CD4-positive, alpha-beta T cell treated with Interleukin-2 at 100 ng/mL for 4 hours (primary cell): ENCODE measurements at places on chromosomes 1 and 21.

DNA sequence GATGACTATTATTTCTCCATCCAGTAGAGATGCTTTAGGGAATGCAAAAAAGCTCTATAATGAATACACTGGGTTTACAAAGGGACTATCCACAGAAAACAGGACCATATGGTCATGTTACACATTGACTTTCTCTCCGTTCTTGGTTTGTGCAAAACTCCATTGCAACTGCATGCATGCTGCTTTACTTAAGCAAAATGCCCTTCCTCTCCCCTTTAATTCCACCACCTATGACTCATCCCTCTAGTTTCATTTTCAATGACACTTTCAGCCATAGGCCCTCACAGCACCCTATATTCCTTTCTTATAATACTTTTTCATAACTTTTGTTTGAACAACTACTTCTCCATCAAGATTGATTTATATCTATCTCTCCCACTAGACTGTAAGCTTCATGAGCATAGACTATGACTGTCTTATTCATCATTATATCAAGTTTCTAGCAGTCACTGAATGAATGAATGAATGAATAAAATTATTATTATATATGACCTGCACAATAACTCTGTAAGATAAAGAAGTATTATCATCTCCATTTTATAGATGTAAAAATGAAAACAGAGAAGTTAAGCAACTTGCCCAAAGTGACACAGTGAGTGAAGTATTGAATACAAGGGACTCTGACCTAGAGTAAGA, 248.9 kb downstream of the PLPP3 start:
- DNase-seq, result no peak

DNA sequence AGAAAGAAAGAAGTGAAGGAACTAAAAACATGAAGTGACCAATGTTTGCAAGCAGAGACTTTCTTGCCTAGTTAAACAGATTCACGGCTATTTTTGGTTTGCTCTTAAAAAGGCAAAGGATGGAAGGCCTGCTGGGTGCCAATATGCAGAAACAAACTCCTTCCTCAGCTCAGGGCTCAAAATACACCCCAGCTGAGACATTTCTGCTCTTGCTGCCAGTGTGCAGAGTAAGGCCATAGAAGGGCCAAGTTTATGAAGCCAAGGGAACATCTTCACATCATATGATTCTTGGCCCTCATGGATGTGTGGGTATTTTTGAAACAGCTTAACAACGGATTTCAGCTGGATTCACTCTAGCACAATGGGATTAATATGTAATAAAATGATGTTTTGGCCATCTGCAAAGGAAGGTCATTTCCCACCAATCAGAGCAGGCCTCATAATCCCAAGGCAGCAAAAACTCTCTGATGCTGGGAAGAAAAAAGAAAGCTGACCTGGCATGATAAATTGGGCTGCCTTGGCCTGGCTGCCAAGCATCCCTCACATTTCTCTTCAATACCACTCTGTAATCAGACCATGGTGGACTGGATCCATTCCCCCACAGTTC, 70.7 kb downstream of the CAPZB start:
- no peak for DNase-seq

DNA sequence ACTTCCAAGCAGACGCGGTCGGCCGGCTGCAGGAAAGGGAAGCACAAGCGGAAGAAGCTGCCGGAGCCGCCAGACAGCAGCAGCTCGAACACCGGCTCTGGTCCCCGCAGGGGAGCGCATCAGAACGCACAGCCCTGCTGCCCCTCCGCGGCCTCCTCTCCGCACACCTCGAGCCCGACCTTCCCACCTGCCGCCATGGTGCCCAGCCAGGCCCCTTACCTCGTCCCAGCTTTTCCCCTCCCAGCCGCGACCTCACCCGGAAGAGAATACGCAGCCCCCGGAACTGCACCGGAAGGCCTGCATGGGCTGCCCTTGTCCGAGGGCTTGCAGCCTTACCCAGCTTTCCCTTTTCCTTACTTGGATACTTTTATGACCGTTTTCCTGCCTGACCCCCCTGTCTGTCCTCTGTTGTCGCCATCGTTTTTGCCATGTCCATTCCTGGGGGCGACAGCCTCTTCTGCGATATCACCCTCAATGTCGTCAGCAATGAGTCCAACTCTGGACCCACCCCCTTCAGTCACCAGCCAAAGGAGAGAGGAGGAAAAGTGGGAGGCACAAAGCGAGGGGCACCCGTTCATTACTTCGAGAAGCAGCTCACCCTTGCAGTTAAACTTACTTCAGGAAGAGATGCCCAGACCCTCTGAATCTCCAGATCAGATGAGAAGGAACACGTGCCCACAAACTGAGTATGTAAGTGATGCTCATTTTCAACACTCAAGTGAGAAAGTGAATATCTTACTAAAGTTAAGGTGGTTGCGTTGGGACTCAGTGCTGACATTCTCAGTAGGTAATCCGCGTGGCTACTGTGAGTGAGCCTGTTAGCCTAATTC, 25.5 kb downstream of the UTS2 start:
- no peak for DNase-seq

DNA sequence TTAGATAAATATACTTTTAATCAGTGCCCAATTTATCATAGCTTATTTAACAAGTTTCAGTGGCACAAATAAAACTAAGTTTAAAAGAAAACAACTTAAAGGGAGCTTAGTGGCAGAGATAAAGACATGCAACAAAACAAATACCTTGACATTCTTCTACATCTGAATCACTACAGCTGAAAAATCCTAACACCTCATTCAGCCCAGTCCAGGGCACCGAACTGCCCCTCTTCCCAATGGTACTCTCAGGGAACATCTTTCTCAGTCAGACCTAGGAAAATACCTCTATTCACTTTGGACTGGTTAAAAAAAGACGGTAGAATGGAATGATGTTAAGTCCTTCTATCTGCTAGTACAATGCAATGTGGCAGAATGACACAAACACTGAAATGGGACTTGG, 8.3 kb downstream of the OTUD7B start:
- DNase-seq, result no peak

GRCh38 chr1:22539510-22540118, 23.7 kb upstream of the EPHA8 start:
- no peak for DNase-seq

- no peak for DNase-seq
Observed at GRCh38 chr1:111290104-111290503, 547 bp upstream of the CHIA start.

DNA sequence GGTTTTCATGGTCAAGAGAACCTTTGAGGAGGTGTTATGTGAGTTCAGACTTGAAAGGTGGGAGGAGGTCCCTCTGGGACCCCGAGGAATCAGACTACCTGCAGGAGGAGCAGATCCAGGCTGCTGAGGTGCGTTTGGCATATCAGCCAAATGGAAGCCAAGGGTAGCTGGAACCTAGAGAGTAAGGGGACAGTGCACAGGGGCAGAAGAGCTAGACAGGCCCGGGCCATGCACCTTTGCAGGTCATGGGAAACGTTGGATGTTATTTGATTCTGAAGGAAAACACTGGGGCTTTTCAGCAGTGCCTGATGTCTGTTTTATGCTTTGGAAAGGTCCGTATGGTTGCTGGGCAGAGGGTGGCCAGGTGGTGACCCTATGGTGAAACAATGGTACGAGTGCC, 169.2 kb downstream of the PGBD5 start:
- no peak for DNase-seq

GRCh38 chr1:70667494-70668170, 256.6 kb downstream of the CTH start:
- DNase-seq, result no peak

- DNase-seq, result no peak
Observed at GRCh38 chr1:234321231-234321630, 52.0 kb upstream of the COA6 start.

DNA sequence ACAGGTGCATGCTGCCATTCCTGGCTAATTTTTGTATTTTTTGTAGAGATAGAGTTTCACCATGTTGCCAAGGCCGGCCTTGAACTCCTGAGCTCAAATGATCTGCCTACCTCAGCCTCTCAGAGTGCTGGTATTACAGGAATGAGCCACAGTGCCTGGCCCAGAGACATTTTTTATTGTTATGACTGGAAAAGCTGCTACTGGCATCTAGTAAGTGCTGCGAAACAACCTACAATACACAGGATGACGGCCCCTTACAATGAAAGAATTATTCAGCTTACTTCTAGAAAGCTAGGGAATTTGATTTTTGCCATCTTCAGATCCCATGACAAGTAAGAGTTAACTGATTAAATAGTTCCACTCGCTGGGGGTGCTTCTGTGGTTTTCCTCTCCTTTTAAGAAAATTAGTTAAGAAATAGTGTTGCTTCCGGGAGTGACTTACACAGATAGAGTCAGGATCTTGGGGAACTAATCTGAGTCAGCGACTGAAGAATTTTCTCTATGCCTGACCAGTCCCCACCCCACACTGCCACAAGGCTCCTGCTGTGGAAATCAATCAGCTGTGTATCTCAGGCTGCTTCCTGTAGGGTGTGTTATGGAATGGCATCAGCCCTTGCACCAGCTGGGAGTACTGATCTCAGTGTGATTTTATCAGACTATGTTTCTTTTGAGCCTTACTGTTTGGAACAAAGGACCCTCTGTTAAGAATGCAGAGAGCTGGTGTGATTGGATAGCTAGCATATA, 93.0 kb upstream of the BMP8A start:
- peak; percentile 47 for DNase-seq

DNA sequence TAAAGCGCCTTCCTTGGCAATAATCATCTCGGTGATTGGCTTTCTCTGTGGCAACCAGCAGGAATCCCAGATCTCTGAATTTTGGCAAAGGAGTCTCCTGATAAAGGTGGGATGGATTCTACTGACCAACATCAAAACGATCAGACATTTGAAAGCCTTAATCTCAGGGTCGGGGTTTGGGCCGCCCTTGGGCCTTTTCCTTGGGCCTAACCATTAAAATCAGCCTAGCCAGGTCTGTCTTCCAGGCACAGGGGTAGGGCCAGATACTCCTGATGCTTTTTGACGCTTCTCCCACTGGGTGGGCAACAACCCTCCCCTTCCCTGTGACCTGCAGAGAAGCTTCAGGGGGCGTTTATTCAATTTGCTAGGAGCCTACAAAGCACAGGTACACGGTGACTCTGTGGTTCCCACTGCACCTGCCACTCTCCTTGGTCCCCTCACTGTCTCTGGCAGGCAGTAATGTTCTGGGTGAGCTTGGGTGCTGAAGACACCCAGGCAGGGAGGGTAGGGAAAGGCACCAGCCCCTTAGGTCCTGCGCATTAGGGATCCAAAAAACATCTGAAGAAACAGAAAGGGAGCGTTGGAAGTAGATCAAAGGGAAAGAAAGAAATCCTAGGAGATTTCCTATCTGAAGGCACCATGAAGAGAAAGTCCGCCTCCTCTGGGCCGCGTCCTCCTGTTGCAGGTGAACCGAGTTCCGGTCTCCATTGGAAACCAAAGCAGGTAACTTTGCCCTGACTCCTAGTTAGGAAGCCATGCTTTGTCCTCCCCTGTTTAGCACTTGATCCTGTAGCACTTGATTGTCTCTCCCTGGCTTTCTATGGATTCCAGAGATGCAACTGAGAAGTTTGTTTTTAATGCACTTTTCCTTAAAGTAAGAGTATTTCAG, 12.3 kb downstream of the RNU1-2 start:
- no peak for DNase-seq

DNA sequence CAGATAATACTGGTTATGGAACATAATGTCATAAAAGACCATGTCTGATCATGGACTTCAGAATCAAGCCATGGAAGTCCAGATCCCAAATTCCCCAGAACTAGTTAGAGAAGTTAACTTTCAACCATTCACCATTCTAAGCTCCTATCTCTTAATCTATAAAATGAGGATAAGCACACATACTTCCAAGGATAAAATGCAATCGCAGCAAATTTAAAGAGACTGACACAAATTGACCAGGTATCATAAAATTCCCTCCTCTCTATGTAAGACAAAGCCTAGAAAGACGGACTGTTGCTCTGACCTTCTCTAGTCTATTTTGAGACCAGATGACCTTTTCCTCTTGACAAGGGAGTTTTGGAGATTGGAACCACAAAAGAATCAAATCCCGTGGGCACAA, 426.7 kb downstream of the PLPP3 start:
- DNase-seq, result no peak

DNA sequence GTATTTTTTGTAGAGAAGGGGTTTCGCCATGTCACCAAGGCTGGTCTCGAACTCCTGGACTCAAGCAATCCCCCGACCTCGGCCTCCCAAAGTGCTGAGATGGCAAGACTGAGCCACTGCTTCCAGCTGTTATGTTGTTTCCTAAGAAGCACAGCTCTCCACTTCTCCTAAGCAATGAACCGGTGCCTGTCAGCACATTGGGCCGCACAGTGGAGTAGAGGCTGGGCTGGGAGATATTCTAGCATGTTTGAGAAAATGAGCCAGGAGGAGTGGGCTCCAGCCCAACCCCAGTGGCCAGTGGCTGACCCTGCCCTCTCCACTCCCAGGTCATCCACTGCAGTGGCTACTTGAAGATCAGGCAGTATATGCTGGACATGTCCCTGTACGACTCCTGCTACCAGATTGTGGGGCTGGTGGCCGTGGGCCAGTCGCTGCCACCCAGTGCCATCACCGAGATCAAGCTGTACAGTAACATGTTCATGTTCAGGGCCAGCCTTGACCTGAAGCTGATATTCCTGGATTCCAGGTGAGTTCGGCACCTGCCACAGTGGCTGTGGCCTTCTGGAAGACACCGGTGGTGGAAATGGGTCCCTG, 27.0 kb downstream of the SIM2 start:
- DNase-seq, result no peak

- DNase-seq, result no peak
Observed at GRCh38 chr1:112698366-112699310, 8.3 kb downstream of the RHOC start.

DNA sequence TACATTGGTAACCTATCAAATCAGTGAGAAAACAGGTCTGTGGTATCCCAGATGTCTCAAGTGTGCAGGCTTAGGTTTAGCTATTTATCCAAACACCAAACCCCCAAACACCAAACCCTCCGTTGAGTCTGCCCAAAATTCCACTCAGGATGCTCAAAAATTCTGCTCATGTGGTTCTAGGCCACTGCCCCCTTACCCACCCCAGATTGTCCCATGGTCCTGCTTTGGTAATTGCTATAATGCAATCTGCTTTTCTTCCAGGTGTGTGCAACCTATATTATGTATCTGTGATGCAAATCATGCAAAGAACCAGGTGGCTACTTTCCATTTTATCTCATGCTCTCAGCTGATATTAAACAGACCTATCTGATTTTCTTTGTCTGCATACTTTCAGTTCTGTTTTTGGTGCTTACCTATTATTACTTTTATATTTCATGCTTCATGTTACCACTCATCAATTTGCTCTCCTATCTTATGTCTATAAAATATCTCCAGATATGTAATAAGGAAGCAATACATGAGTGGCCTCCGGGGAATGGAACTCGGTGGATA, 123.7 kb downstream of the TOMM20 start:
- DNase-seq, result no peak

GRCh38 chr1:14522077-14522925, 76.2 kb upstream of the KAZN start:
- DNase-seq, result no peak

- DNase-seq, result no peak
Observed at GRCh38 chr21:15247613-15248012, 182.8 kb upstream of the NRIP1 start.

DNA sequence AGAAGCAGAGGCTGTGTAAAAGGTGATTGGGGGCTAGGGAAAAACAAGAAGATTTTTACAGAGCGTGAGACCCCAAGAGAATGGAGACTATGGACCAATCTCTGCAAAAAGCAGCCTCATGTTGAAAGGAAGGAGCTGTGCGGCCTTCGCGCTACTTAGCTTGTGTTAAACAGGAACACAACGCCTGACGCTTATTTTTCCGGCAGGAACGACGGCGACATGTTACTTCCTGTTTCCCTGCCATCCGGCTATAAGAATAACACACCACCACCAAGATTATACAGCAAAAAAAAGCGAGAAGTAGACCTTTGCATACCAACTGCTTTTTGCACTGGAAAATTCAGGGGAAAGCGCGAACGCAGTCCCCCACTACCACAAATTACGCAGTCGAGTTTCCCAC, 272.7 kb downstream of the FAM72C start:
- DNase-seq, result no peak

GRCh38 chr1:44113095-44113609, 5.5 kb upstream of the KLF17 start:
- DNase-seq, result no peak
